ENCODE measurements at places on chromosomes 4 and X.

- no peak for DNase-seq
Measured at GRCh38 chr4:165761963-165762362, 111.1 kb upstream of the TLL1 start.

DNA sequence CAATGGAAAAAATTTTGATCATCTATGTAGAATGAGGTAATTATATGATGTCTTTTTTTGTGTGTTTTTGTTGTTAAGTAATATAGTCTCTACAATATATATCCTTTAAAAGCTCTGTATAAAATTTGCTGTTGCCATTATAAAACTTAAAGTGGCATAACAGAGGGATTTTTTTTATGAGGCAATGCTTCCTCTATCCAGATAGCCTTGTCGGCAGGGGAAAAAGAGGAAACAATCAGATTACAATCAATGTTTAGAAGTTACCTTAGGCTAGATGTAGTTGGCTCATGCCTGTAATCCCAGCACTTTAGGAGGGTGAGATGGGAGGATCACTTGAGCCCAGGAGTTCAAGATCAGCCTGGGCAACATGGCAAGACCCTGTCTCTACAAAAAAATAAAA, 86.8 kb downstream of the DIAPH2 start:
- no peak for DNase-seq

DNA sequence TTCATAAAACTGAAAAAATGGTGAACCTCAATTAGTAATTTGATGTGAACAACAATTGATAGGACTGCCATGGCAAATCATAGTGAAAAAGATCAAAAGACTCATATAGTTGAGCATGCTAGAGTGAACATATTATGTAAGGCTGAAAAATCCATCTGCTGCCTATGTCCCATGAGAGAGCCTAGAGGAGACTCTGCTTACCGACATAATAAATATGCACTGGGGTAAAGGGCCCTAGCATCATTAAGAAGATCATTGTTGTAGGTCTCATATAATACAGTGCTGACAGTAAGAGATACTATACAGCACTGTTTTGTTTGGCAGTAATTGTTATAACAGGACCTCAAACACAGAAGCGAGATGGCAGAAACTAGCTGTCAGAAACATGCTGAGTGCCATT, 229.0 kb downstream of the PABPC4L start:
- DNase-seq, result no peak

- no peak for DNase-seq
Measured at GRCh38 chrX:69113723-69114122, 51.5 kb downstream of the PJA1 start.

DNA sequence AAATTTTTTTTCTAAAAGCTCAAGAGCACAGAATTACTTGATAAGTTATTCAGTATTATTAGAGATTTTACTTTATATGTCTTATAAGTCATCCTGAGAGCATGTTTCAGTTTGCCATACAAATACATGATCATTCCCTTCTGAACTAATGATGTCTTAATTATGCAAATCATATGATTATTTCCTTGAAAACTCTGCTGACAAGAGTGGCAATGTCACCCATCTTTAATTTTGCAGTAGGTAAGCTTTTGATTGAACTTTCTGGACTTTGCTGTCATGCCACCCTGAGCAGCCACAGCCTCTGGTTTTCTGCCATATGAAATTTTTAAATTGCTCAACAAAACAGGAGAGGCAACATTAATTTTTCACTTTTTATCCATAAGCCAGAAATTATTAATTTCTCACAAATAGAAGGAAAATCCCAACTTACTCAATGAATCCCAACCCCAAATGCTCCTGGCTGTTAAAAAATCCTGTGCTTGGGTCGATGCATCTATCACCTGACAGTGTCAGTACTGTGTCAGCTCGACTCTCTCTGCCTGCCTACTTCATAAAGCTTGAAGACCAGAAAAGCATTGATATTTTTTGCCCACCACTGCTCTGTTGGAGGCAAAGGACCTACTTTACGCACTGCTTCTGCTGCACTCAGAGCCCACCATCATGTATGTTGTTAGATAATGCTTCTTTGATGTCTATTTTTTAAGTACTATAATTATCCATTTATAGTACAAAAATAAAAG, 11.6 kb upstream of the HADH start:
- DNase-seq, result no peak

- no peak for DNase-seq
Measured at GRCh38 chr4:154490234-154490582, 1.4 kb downstream of the DCHS2 start.

DNA sequence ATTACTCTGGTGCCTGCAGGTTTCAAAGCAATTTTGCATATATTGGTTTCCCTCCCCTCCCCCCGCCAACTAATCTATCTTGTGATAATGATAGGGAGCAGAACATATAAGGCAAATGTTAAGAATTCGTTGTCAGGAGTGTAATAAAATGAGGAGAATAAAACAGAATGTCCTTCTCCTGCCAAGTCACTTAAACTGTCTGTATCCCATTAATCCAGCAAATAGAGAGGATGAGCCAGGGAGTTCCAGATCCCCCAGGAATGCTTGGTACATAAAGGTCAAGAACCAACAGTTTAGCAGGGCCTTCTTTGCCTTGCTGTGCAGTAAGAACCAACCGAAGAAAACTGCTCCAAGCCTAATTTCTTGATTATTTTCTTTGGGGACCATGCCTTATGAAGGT, 141.4 kb downstream of the AMELX start:
- no peak for DNase-seq

GRCh38 chr4:74339501-74339900, 25.4 kb upstream of the EREG start:
- DNase-seq, result no peak

DNA sequence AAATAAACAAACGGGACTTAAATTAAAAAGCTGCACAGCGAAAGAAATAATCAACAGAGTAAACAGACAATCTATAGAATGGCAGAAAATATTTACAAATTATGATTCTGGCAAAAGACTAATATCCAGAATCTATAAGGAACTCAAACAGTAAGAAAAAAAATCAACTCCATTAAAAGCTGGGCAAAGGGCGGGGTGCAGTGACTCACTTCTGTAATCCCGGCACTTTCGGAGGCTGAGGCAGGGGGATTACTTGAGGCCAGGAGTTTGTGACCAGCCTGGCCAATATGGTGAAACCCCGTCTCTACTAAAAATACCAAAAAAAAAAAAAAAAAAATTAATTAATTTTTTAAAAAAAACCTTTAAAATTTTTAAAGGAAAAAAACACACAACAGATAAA, 109.0 kb downstream of the ATP11C start:
- DNase-seq, result no peak

DNA sequence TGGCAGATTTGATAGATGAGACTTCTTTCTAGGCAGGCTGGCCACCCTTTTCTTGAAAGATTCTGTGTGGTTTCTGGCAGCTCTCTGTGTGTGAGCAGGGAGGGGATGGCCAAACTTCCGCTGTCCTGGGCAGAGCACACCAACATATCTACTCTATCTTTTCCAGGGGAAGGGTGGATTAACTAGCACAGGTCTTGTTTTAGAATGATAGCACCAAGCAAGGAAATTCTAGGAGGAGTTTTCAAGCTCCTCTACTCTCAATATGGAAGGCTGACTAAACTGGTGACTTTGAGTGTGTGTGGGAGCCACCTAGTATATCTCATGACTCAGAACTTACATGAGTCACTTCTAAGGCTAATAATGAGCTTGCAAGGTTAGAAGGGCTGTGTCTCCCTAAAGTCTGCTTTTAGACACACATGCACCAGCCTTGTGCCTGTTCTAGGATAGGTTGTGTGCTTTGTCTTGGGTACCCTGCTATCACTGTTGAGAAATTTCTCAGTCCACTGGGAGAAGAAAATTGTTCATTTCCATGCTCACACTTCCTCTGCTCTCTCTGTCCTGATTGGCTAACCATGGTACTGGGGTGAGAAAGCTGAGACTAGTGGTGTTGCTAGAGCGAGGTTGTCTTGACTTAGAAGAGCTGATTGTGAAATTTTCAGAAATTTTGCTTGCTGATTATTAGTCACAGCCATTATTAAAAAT, 72.9 kb downstream of the YIPF6 start:
- DNase-seq, result no peak

GRCh38 chrX:106007815-106008214, 30.7 kb downstream of the SERPINA7 start:
- no peak for DNase-seq

DNA sequence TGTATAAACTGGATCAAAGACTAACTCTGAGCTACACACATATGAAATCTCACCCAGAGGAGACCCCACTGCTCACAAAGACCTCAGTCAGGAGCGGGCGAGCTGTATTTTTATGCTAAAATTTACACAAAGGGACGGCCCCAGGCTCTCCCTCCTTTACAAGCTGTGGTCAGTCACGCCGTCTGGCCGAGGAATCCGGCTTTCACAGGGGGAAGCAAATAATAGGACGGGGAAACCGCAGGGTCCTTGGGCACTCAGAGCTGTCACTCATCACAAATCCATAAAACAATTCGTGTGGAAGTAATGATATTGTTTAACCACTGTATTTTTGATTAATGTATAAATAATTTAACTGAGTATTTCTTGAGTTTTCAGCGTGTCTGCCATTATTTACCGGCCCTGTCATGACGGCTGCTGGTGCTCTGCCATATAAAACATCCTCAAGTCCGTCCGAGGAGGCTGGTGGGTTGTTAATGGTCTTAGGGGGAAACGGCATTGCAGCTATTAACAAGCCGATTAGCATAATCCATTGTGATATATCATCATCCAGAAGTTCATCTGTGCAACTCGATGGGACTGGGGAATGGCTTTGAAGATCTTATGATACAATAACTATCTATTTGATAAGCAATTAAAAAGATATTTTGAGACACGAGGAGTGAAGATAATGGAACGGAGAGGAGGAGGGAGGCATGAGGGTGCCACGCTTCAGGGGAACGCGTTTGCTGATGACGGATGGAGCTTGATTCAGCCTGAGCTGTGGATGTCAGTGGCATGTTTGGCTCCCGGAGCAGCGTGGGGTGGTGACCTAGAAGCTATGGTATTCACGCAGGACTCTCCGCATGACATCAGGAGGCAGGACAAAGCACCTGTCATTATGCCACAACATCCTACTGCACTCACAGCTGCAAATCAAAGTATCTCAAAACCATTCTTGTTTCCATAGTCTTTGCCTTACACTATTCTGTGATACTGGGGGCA, 150.9 kb downstream of the SHOX start:
- DNase-seq, result no peak

- DNase-seq, result no peak
Measured at GRCh38 chrX:103275947-103276567, 493 bp downstream of the TCEAL5 start.

GRCh38 chrX:13254076-13254785, 65.6 kb downstream of the ATXN3L start:
- no peak for DNase-seq

- DNase-seq, result no peak
Measured at GRCh38 chrX:124414281-124414680, 67.9 kb downstream of the SH2D1A start.

DNA sequence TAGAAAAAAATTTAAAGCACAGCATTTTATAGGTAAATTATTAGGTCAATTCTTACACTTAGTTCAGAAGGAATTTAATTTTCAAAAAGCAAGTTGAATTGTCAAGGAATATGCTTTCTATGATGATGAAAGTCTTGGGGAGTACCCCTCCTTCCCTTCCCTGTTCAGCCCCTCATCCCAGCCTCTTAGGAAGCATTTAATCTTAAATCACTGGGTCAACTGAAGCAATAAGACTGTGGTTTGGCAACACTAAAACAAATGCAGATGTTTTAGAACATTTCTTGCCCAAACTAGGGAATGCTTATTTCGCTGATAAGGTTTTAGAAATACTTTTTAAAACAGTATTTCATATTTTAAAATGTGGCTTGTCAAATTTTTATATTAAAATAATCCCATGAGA, 19.1 kb upstream of the ARSJ start:
- no peak for DNase-seq

- DNase-seq, result no peak
Measured at GRCh38 chr4:14743601-14744000, 258.7 kb upstream of the CPEB2 start.

GRCh38 chr4:968221-968620, 5.1 kb downstream of the DGKQ start:
- DNase-seq, result no peak

DNA sequence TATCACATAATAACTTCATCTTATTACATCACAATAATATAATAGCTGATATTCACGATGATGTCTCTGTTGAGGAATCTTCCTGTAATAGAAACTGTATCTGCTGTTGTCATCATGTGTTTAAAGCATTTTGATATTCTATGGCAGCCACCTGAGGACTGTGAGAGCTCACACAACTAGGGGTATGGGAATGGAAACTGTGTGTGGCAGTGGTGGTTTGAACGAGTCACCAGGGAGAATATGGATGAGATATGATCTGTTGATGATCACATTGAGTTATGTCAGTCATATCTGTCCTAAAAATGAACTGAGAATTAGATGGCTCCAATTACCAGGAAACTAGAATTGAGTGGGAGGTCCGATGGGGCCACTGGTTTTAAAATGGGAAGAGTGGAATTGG, 169.6 kb downstream of the MID1IP1 start:
- DNase-seq, result peak; percentile 14

GRCh38 chr4:109723110-109723509, 6.8 kb downstream of the PLA2G12A start:
- no peak for DNase-seq

DNA sequence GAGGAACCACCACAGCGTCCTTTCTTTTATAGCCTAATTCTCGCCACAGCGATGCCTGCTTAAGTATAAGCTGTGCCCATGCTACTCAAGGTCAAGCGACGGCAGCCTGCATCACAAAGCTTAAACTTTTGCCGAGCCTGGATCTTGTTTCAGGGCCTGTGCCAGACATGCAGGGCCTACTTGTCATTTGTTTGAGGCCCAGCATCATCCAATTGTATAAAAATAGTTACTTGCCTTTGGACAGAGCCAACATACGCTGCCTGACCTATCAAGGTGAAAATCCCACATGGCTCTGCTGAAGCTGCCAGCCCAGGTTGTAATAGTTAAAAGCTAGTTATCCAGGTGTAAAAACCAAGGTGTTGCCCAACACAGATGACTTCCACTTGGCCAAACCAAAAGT, 107.1 kb downstream of the TMEM131L start:
- DNase-seq, result no peak

GRCh38 chrX:12871257-12871656, 4.4 kb downstream of the TLR7 start:
- no peak for DNase-seq

GRCh38 chr4:15438939-15439524, 11.2 kb downstream of the C1QTNF7 start:
- no peak for DNase-seq

GRCh38 chr4:23305026-23305425, 584.8 kb downstream of the PPARGC1A start:
- DNase-seq, result no peak

- DNase-seq, result no peak
Measured at GRCh38 chr4:108830509-108831244, 67.8 kb upstream of the ETNPPL start.

Measured in T-helper 2 cell (primary cell).